Uterus (tissue), 4 donors: ENCODE measurements at places on chromosomes 12 and 14.

DNA sequence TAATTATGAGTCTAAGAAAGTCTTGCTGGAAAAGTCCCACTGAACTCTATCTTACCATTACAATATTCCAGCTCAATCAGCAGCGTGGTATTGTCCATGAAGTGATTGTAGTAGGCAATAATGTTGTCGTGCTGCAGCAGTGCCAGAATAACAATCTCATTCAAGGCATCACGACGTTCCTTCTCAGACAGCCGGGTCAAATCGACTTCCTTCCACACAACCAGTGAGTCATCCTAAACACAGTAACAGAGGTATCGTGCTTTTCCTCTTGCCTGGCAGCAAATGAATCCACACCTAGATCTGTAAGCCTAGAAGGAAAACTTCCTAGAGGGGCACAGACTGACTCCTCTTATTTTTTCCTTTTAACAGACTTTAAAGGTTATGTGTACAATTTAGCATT lies 2.9 kb downstream of the NEK9 start:
- DNase-seq, result no peak

- DNase-seq, result no peak
Observed at GRCh38 chr14:61150851-61151250, 130.3 kb downstream of the TMEM30B start.

GRCh38 chr12:3974883-3975282 lies 101.7 kb upstream of the PARP11 start:
- no peak for DNase-seq

DNA sequence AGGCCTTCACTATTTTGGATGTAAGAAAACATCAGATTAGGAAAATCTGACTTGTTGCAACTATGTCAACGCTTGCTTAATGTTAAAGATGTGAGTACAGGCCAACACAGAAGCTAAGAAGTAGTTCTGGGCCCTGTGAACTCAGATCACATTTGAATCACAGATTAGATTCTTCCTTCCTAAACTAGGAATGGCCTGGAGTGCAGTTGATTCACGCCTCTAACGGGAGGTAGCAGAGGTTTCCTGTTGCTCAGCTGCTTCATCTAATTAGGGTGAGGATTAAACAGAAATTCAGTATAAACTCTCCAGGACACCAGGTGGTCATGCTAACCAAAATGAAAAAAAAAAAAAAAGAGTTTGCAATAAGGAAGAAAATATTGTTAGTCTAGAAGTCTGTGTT lies 314.3 kb downstream of the TRHDE start:
- DNase-seq, result no peak

DNA sequence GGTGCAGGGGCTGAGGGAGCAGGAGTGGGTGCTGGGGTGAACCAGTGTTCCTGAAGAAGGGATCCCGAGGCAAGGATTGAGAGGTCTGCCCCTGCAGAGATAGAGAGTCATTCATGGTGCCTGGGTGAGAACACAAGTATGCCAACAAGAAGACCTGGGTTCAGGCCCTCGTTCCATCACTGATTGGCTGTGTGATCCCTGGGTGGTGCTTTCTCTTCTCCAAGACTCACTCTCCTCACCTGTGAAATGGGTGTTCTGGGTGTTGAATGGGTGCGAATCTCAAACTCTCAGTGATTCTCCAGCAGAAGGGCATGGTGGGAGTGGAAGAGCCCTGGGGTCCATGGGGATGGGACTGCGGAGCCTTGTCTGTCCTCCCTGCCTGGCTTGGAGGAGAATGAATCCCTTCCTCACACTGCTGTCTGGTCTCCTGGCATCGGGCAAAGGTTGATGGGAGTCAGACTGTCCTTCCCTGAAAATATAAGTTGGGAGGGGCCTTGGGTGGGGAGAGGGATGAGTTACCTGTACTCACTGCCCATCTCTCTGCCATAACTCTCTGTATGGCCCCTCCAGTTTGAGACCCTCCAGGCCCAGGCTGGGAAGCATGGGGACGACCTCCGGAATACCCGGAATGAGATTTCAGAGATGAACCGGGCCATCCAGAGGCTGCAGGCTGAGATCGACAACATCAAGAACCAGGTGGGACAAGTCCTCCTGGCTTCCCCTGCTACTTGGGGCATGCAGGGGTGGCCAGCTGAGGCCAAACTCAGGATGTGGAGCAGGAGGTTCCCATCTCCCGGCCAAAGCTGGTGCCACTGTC lies 9.6 kb downstream of the KRT7 start:
- DNase-seq, result no peak

DNA sequence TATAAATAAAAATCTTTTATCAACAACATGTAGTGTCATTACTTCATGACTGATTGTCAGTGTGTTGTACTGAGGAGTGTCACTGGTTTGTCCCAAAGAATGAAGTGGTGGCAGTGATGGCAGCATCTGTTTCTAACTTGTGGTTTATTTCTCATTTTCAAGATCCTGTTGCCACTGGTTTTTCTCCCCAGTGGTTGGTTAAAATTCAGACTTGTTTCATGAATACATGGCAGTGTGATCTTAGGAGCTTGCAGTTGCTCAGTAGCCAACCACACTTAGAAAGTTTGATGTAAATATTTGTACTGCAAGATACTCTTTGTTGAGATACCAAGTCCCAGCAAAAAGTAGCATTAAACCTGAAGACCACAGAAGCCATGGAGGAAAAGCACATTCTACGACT lies 69.8 kb downstream of the PLEKHA5 start:
- DNase-seq, result no peak

GRCh38 chr12:93335603-93336162 lies 42.0 kb upstream of the NUDT4 start:
- no peak for DNase-seq

DNA sequence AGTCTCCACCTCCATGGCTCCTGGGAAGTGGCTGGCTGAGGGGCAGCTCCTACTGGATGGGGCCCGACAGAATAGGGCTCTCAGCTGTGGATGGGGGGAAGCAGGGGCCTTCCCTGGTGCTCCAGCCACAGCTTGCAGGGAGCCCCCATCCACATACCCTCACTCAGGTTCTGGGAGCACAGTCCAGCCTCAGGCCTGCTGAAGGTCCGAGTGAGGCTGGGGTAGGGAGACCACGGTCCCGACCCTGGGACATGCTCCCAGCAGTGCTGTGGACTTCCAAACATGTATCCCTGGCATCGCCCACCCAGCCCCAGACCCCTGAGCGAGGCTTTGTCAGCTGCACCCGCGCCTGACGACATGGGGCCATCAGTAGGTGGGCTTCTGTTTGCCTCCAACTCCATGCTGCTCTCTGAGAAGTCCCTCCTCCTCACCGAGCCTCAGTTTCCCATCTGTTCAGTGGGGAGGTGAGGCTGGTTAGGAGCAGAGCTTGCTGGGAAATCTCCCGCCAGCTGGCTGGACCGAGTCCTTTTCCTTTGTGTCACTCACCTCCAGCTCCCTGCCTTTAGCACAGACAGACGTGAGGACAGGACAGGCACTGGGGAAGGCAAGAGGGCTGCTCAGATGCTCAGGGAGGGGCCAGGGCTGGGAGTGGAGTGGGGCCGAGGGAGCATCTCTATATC lies 9.1 kb upstream of the ATG101 start:
- DNase-seq, result no peak

DNA sequence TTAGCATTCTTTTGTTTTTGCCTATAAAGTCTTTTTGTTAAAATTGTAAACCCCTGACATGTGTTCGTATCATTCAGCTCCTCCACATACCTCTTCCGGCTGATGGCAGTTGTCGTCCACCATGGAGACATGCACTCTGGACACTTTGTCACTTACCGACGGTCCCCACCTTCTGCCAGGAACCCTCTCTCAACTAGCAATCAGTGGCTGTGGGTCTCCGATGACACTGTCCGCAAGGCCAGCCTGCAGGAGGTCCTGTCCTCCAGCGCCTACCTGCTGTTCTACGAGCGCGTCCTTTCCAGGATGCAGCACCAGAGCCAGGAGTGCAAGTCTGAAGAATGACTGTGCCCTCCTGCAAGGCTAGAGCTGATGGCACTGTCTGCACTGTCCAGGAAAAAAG lies 7.7 kb downstream of the ALKBH2 start:
- no peak for DNase-seq

GRCh38 chr12:132243596-132244310 lies 85.6 kb downstream of the GALNT9 start:
- no peak for DNase-seq

DNA sequence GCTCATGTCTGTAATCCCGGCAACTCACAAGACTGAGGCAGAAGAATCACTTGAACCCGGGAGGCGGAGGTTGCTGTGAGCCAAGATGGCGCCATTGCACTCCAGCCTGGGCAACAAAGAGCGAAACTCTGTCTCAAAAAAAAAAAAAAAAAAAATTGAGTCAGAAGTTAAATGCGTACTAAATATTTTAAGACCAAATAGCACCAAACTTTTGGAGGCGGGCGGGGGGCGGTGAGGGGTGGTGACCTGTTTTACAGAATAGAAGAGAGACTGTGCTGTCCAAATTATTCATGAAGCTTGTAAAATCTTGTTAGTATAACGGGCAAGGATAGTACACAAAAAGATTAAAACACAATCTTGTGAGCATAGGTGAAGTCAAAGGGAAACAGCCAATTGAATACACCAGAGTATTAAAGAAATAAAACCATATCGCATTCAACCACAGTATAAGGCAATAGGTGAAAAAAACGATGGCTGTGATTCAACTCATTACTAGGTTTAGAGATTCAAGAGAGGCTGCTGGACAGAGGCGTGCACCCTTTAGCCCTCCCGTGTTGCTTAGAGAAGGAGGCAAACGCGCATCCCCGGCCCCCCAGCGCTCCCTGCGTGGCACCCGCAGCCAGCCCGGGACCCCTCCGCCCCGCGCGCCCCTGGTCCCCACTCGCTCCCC lies 571 bp downstream of the ZNF891 start:
- DNase-seq, result no peak

- DNase-seq, result no peak
Observed at GRCh38 chr12:119942386-119942785, 46.6 kb upstream of the BICDL1 start.

- DNase-seq, result no peak
Observed at GRCh38 chr12:8081251-8081920, 688 bp upstream of the NECAP1 start.

GRCh38 chr12:124289634-124290600 lies 5.0 kb upstream of the RFLNA start:
- DNase-seq, result no peak

DNA sequence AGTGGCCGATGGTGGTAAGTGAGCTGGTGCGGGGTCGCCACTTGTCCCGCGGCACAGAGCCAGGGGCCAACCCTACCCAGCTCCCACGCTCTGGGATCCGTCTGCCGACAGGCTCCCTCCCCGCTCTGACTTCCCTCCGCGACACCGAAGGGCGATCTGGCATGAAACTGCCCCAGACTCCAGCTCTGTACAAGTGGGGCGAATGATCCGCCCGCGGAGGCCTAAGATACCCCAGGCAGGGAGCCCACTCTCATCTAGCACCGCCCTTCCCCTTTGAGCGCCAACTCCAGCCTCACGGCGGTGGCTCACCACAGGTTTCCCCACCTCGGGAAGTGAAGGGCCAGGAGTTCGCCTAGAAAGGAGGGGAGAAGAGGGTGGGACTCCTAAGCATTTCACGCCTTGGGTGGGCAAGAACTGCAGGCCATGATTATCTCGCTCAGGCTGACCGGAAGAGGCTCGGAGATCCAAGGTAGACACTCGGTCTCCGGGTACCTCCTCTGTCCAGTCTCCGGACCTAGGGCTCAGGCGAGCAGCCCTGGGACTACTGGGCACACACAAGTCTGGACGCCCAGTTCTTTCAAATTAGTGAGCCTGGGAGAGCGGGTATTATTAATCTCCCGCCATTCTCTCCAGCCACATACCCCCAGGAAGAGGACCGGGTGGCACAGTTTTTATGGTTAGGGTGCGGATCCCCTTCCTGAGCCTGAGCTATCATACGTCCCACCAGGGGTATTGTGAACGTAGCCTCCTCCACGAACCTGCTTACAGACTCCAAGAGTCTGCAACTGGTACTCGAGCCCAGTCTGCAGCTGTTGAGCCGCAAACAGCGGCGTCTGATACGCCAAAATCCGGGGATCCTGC lies 849 bp downstream of the WNT1 start:
- no peak for DNase-seq

- no peak for DNase-seq
Observed at GRCh38 chr14:55303125-55303499, 31.9 kb downstream of the FBXO34 start.

DNA sequence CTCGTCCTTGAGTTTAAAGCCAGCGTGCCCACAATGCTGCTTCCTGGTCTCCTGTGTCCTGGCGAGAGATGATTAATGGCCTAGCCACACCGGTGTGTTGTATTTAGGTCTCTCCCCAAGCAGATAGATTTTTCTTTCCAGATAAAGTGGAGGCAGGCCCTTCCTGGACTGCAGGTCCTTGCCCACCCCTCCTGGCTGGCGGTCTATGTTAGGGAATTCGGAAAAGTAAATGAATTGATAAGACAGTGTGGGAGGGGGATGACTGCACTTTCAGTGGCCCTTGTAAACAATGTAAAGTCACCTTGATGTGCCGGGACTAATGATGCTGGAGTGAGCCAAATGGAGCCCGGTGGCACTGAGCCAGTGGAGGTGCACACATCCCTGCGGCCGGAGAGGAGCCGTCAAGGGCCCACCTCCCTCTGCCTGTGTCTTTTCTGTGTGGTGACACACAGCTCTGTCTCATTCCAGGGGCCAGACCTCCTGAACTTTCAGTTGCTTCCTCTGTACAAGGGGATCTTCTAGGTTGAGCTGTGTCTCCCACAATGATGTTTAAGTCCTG lies 70.6 kb upstream of the ESRRB start:
- DNase-seq, result no peak

DNA sequence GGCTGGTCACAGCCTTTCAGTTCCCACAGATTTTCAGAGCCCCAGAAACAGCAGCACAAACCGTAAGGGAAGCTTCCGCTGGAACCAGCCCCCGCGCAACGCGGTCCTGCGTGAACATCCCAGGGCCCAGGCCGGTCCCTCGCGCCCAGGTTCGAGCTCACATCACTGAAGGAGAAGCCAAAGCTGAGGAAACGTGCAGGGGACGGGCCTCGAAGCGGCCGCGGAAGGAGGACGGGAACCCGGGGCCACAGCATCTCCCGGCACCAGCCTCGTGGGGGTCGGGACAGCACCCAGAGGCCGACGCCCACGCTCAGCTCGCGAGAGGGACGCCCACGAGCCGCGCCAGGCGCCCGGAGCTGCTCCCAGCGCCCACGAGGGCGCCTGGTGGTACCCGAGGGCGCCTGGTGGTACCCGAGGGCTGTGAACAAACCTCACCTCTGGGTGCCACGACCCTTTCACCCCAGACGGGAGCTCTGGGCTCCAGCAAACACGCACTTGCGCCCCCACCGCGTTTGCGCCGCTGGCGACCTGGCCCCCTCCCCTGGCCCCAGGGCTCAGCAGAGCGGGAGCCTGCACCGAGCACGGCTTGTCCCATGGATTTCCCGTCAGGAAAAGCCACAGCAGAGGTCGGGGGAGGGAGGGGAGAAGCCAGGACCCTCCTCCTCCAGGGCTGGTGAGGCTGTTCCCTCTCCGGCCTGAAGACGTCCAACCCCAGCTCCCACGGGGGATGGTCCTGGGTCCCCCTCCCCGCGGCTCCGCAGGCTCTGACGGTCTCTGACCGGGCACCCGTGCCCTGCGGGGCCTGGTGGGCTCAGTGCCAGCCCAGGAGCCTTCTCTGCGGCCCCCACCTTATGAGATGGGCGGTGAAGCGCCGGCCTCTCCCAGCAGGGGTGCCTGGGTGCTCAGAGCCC lies 6.9 kb downstream of the LRCOL1 start:
- no peak for DNase-seq
